ENCODE measurements at places on chromosomes 12 and 14. TPM values are rescaled to one million over a fixed set of nuclear protein-coding genes. Genes with fewer than 3 reads are reported as not detected.

The SLC48A1 gene
- 17.3 TPM for polyA plus RNA-seq

DNA sequence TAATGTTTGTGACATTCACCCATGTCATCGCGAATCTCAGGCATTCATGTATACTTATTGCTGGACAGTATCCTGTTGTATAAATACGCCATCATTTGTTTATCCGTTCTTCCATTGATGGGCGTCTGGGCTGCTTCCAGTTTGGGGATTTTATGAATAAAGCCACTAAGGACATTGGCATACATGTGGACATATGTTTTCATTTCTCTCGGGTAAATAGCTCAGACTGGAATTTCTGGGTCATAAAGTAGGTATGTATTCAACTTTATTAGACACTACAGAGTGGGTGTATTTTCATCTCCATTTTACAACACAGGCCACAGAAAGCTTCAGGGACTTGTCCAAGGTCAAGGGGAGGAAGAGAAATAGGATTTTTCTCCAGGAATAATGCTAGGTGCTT, 48.9 kb downstream of the HRK start:
- DNase-seq: no peak

GRCh38 chr12:112121780-112122565, 3.4 kb upstream of the TRAFD1 start:
- DNase-seq: no peak

- peak; percentile 63 for DNase-seq
These were observed 29.0 kb downstream of the ATF7IP start for GRCh38 chr12:14394317-14395073.

DNA sequence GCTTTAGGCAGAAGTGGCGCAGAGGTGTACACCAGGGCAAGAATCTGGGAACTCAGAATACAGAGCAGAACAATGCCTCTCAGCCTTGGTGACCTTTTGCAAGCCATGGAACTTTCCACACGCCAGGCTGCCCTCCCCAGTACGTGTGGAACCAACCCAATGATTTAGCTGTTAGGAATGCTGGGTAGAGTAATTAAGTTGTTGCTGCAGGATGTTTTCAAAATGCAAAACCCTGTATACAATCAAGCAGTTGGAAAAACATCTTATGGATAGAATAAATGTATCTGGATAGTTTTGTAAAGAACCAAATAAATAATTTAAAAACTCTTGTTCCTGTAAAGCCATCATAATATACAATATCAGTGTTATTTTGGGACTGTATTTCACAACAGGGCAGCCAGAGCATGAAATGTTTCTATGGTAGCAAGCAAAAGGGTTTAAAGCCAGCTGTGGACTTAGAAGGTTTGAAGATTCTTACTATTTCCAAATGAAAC, 19.4 kb downstream of the PPP1R36 start:
- peak; percentile 91 for DNase-seq

DNA sequence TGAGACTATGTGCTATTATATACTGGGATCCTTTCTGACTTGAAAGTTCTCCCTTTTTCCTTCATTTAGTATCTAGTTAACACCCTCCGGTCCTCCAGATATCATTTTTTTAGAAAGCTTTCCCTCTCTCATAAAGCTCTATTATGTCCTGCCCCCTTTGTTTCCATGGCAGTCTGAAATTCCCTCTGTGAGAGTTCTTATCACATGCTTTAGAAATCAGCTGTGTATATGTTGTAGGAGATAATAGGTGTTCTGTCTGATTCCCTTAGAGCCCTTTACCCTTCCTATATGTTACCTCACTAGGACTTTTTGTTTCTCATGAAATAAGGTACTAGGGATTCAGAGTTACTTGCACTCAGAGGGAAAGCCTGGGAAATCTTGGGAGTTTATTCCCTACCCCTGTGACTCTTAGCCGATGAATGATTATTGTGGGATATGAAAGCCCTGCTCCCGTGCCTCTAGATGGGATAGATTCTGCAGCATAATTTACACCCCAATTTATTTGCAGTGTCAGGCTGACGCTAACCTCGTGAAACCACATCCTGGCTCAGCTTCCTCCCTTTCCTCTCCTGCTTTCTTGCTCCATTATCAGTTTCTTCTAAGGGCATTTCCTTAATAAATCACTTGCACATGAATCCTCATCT, 448.4 kb downstream of the MDGA2 start:
- peak; percentile 85 for DNase-seq

The KRT3 gene
- polyA plus RNA-seq: not detected

DNA sequence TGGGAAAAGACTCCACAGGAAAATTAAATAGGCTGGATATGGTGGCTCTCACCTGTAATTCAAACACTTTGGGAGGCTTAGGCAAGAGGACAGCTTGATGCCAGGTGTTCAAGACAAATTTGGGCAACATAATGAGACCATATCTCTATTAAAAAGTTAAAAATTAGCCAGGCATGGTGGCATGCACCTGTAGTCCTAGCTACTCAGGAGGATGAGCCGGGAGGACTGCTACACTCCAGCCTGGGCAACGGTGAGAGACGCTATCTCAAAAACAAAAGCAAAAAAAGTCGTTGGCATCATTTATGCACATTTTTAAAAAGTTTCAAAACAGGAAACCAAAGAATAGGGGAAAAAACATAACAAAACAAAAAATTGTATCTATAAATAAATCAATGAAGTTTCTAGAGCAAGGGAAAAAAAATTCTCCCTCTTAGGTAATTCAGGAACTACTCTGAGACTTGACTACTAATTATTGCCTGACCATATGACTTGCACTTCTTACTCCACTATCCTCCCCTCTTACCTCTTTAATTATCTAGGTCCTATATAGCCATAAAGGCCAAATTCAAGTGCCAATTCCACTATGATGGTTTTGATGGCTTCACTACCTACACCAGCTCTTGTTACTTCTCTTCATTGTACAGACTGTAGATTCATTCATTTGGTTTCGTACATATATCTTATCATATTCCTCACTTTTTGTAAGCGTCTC, 1.6 kb downstream of the METTL3 start:
- no peak for DNase-seq

The LRRC10 gene
- polyA plus RNA-seq: not detected

- DNase-seq: peak; percentile 70
These were observed 411 bp downstream of the BTBD7 start for GRCh38 chr14:93332397-93332852.

The PLXNC1 gene
- polyA plus RNA-seq: not detected

- DNase-seq: no peak
These were observed 48.8 kb downstream of the ACSM4 start for GRCh38 chr12:7352661-7353060.

- DNase-seq: peak; percentile 52
These were observed 38.0 kb upstream of the RIN3 start for GRCh38 chr14:92475451-92476187.

The C1S gene
- polyA plus RNA-seq: 0.32 TPM

The KRT7 gene
- polyA plus RNA-seq: 131 TPM

DNA sequence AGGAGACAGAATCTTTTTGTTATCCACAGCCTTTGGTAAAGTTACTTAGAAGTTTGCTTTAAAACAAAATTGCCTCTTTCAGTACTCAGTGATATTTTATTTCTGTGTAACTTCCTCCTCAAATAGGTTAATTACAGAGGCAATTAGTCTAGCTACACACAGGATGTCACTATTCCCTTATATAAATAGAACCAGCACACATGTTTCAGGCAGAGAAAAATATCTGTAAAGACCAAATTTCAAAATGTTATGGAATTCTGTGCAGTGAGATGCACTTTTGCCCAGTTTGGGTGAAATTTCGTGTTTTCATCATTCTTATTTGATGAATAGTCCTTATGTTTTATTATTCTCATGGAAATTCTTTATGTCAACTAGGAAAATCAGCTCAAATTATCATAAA, 410.6 kb upstream of the SOX5 start:
- DNase-seq: no peak

- DNase-seq: no peak
These were observed 10.2 kb downstream of the DLST start for GRCh38 chr14:74891870-74892269.

DNA sequence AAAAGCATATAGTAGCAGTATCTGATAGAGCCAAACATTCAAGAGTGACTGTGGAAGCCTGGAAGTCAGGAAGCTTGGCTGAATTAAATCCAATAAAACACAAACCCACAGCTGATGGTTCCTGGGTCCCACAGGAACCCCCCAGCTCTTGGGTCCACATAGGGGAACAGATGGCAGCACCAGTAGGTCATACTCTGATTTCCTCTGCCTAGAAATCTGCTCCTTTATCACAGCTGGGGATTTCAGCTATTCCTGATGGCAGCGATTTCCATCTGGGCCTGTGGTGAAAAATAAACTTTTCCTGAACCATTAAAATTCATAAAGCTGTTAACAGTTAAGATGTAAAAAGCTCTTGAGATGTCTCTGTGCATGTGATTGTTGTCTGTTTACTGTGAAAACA, 202.0 kb upstream of the FRMD6 start:
- DNase-seq: no peak

DNA sequence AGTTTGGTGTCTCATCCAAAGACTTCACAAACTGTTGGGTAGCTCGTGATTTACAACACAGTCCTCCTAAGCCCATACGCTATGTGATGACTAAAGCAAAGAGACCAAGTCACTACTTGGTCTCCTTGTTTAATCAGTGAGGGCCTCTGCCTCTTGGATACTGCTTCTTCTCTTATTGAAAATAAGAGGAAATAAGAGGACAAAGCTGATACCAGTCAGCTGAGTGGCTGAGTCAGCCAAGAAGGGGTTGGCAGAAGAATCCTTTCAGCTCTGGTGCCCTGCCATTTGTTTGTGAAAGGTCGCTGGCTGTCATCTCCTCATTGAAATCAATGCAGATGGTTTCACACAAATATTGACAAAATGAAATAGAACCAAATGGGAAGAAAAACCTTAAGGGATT, 67.5 kb upstream of the SLC35F4 start:
- DNase-seq: no peak

GRCh38 chr14:90692061-90692460, 124.2 kb downstream of the TTC7B start:
- DNase-seq: no peak
